ENCODE measurements at places on chromosomes 5 and 9. TPM values are rescaled to one million over a fixed set of nuclear protein-coding genes. Genes with fewer than 3 reads are reported as not detected.
A peak's percentile ranks its signal among the peaks of the same experiment; 100 is the strongest.

GRCh38 chr5:174872271-174872670 lies 147.9 kb downstream of the MSX2 start:
- H3K4me3 ChIP-seq, result no peak overlapping the region
- H3K4me1 ChIP-seq, result no peaks in the 10 kb centered on the region
- no peak for DNase-seq
- no peak overlapping the region for H3K27ac ChIP-seq
- no peaks in the 10 kb centered on the region for H3K36me3 ChIP-seq
- H3K27me3 ChIP-seq, result no peaks in the 10 kb centered on the region

DNA sequence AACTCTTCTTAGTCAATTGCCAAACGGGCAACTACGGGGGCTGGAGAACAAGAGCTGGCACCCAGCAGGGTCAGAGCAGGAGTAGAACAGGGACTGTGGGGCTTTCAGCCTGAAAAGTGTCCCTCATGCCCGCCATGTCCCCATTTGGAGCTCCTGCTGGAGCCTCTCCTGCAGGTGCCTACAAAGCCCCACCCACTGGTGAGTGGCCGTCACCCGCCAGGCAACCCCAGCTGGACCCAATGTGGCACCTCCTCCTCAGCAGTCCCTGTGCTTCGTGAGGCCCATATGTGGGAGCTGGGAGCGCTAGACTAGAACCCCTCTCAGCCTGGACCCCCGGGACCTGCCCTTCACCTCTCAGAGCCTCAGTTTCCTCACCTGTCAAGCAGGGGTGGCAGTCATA lies 40.9 kb downstream of the VAV2 start:
- H3K27ac ChIP-seq, result no peak overlapping the region
- H3K4me3 ChIP-seq, result no peak overlapping the region
- H3K4me1 ChIP-seq, result peaks cover 3% of the 10 kb centered on the region
- DNase-seq, result no peak

Gene NACC2
- 5.5 TPM for total RNA-seq

Gene CARD9
- total RNA-seq, result 17.6 TPM

Gene IL31RA
- not detected for total RNA-seq

Gene FOXD1
- 0.25 TPM for total RNA-seq

GRCh38 chr9:114723931-114724330 lies 41.9 kb upstream of the TEX48 start:
- no peak for DNase-seq
- peaks cover 82% of the 10 kb centered on the region for H3K4me1 ChIP-seq
- H3K4me3 ChIP-seq, result no peak overlapping the region
- no peaks in the 10 kb centered on the region for H3K27me3 ChIP-seq
- H3K27ac ChIP-seq, result peak overlapping the region; percentile 16

Gene IL4
- 21.6 TPM for total RNA-seq

DNA sequence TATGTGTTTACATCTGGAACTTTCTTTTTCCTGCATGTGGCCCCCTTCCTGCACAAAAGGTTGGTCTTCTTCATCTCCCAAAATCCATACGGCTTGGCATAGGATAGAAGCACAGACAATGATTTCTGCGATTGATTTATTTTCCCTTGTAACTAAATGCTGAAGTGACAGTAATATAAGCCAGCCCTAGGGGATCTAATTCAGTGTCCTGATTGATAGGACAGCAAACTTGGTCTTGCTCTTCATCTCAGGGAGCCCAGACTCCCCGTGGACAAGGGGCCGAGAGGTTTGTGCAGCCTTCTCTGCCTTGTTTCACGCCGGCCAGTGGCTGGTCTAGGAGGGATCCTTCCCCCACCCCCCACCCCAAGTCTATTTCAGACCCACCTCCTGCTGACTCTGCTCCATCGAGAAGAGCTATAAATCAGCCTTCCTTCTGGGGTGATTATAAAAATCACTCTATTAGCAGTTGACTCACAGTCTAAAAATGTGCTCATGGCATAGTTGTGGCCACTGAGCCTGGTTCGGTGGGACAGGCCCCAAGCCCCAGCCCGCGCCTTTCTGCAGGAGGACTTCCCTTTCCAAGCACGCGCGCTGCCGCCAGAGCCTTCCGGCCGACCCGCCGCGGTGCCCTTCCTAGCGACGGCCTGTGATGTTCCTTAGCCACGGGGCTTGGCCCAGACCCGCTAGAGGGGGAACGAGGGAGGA lies 89.8 kb upstream of the COL5A1 start:
- H3K27ac ChIP-seq, result no peak overlapping the region
- H3K27me3 ChIP-seq, result no peaks in the 10 kb centered on the region
- H3K4me3 ChIP-seq, result no peak overlapping the region
- no peaks in the 10 kb centered on the region for H3K4me1 ChIP-seq
- DNase-seq, result no peak
- H3K36me3 ChIP-seq, result no peaks in the 10 kb centered on the region

Gene IQGAP2
- total RNA-seq, result 28.3 TPM

- H3K36me3 ChIP-seq, result no peaks in the 10 kb centered on the region
- DNase-seq, result no peak
- no peaks in the 10 kb centered on the region for H3K4me1 ChIP-seq
- H3K27ac ChIP-seq, result no peak overlapping the region
- no peaks in the 10 kb centered on the region for H3K27me3 ChIP-seq
These were observed 376.8 kb downstream of the EBF1 start for GRCh38 chr5:158722940-158723339.

Gene NRG2
- not detected for total RNA-seq

Gene NMUR2
- not detected for total RNA-seq

Gene CNTNAP3B
- not detected for total RNA-seq

DNA sequence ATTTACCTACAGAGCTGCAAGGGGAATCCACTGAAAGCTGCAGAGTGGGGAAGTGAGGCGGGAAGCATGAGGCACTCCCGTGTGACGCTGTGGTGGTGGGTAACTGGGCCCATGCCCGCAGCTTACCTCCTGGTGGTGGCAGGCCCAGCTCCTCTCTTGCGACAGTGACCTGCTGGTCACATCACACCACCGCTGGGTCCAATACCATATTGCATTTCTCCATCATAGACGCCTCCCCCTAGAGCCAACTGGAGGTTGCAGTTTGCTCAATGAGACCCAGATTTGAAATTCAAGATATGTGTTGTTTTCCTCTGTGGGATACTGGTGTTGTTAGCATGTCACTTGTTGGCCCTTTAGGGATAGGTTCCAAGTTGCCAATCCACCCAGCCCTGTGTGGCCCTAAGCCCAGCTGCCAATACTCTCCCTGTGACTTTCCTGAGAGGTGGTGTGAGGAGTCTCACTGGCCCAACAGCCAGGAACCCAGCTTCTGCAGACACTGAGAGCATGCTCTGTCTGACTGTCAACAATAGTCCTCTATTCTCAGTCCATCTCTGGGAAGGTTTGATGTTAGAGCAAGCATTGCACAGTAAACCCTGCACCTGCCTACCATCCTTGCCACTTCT lies 428.3 kb downstream of the GADD45G start:
- H3K27me3 ChIP-seq, result peaks cover 12% of the 10 kb centered on the region
- no peak overlapping the region for H3K4me3 ChIP-seq
- DNase-seq, result no peak
